ENCODE measurements at places on chromosomes 3 and 15.

DNA sequence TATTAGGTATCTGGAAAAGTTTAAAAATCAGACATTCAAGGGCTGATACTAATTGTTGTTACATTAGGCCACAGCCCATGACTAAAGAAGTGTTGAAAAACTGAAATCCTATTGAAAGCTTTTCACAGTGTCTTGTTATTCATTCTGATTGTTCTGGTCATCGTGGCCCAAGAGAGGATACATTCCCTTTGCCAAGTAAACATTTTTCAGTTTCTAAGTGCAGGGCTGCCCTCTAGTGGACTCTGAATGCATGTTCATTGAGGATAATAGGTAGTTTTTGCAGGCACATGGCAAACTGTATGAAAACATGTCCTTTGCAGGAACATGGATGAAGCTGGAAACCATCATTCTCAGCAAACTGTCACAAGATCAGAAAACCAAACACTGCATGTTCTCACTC lies 181.1 kb downstream of the MYRIP start:
- peak; percentile 12 for DNase-seq

DNA sequence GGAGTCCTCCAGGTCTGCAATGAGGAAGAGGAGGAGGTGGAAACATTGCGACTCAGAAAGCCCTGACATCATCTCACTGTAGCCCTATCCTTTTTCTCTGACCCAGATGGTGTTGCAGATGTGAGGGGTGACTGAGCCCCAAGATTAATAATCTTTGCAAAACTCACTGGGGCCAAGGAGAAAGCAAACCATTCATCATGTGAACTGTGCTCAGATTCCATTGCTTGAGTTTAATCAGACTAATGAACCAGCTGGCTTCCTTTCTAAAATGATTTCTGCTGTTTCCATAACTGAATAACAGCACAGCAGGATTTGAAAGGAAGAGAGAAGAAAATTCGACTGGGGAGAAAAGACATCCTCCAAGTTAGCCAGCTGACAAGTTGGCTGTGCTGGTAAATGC lies 13.4 kb upstream of the DGKG start:
- no peak for DNase-seq

- no peak for DNase-seq
These were observed 121.0 kb downstream of the SSR3 start for GRCh38 chr3:156433910-156434309.

DNA sequence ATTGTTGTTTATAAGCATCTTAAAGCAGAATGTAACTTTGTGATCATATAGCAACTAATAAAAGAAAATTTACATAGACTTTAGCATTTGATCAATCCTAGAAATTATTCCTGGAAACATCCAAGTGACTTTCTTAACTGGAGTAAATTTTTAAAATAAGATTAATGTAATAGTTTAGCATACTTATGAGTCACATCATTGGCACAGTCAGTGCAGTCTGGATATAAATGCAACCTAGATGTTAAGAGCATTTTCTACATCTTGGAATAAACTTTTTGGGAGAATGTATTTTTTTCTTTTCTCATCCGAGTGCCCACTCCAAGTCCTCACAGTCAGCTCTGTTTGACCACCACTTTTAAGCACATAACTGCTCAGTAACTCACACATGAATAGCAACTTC lies 324.6 kb upstream of the PLSCR5 start:
- no peak for DNase-seq

GRCh38 chr15:78097667-78098066 lies 5.3 kb downstream of the SH2D7 start:
- DNase-seq = no peak

GRCh38 chr3:3992312-3992874 lies 193.2 kb downstream of the LRRN1 start:
- no peak for DNase-seq

GRCh38 chr15:49163678-49164077 lies 6.4 kb upstream of the GALK2 start:
- DNase-seq = no peak

DNA sequence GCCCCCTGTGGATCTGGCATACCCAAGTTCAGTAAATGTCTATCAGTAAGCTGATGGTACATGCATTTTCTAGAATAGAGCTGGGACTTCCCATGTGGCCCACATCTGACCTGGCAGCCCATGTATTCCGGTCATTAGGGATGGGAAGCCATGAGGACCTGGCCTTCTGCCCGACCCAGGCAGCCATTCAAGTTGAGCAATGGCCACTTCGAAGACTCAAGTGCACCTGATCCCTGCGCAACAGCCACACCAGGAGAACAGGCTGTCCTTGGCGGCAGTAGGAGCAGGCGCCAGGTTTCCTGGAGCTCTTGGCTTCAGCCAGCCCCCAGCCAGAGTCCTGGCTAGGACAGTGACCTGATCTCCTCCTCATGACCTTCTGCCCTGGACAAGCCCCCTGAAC lies 14.6 kb downstream of the HEMK1 start:
- DNase-seq = no peak

- DNase-seq = no peak
These were observed 128.6 kb downstream of the SLCO3A1 start for GRCh38 chr15:91981821-91982800.

DNA sequence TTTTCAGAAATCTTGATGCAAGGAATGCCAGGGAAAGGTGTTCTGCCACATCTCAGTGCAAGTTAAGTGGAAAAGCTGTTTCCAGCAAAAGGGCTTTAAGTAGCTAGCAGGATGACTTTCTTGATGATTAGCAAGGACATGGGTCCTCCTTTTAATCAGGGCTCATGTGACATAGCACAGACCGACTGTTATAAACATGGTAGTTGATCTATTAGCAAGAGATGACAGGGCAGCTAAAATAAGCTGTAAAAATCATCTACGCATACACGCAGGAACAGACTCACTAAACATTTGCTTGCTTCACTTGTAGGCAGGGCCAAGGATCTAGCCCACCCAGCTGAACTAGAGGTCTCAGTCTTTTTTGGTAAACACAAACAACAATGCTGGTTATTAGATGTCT lies 69.0 kb downstream of the GOLIM4 start:
- DNase-seq = no peak

GRCh38 chr3:55617385-55617784 lies 130.3 kb upstream of the WNT5A start:
- DNase-seq = no peak

GRCh38 chr15:47964229-47964628 lies 156.6 kb upstream of the SLC24A5 start:
- DNase-seq = no peak

DNA sequence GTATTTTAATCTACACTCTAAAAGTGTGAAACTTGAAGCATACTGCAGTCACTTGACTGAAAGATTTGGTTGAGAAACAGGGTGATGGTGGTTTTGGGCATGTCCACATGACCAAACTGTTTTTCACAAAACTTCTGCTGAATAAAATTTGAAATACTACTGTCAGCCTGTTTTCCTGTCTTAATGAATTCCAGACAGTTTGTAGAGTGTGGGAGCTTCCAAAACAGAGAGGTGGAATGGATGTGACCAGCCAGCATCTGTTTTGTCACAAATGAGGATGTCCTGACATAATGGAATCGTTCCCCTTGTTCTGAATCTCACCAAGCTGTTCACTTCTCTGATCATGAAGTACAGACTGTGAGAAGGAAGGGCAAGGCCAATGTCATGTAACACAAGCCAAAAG lies 11.8 kb downstream of the MITF start:
- DNase-seq = no peak

GRCh38 chr15:31268108-31268501 lies 58.5 kb upstream of the KLF13 start:
- no peak for DNase-seq

GRCh38 chr3:181839039-181839915 lies 127.6 kb downstream of the SOX2 start:
- DNase-seq = no peak

DNA sequence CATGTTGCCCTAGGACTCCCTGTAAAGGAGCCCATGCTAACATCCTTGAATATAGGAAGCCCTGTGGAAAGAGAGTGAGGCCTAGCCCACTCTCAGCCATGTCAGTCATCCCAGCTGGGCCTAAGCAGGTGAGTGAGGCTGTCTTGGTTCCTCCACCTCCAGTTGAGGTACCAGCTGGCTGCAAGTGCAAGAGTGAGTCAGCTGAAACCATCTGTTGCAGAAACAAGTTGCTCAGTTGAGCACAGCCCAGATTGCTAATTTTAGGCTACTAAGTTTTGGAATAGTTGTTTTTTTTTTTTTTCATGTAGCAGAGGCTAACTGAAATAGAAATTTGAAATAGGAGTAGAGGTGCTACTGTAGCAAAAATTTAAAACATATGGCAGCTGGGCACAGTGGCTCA lies 43.7 kb upstream of the ADPGK start:
- DNase-seq = no peak

GRCh38 chr15:85494048-85494777 lies 113.8 kb downstream of the AKAP13 start:
- DNase-seq = no peak

- no peak for DNase-seq
These were observed 17.5 kb upstream of the BCHE start for GRCh38 chr3:165854696-165855095.

- no peak for DNase-seq
These were observed 97.8 kb downstream of the BBX start for GRCh38 chr3:107620534-107620933.

GRCh38 chr15:47427463-47427862 lies 289.8 kb upstream of the SEMA6D start:
- DNase-seq = no peak

DNA sequence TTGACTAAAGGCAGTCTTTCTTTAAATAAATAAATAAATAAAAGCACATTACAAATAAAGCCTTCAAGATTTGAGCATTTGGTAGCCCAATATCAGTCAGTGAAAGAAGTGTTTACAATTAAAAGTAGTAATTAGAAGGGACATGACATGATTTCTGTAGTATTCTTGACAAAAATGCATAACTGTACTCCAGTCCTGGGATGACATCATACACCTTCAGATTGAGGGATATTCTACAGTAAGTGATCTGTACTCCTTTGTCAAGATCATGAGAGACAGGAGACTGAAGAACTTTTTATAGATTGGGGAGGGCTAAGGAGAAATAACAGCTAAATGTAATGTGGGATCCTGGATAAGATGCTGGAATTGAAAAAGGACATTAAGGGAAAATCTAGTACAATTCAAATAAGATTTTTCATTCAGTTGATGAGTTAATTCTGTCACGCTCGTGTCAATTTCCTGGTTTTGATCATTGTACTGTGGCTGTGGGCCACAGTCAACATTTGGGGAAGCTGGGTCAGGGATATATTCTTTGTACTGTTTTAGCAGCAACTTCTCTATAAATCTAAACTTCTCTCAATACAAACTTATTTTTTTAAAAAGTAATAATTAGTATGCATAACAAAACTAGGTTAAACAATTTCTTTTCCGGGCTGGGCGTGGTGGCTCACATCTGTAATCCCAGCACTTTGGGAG lies 314.8 kb downstream of the PTPRG start:
- no peak for DNase-seq

GRCh38 chr3:3765661-3766060 lies 33.6 kb upstream of the LRRN1 start:
- no peak for DNase-seq

GRCh38 chr3:143151004-143151731 lies 31.6 kb downstream of the CHST2 start:
- DNase-seq = no peak

- no peak for DNase-seq
These were observed 15.3 kb upstream of the XXYLT1 start for GRCh38 chr3:195286115-195286872.

GRCh38 chr3:39038165-39038564 lies 13.6 kb downstream of the SCN11A start:
- DNase-seq = no peak

DNA sequence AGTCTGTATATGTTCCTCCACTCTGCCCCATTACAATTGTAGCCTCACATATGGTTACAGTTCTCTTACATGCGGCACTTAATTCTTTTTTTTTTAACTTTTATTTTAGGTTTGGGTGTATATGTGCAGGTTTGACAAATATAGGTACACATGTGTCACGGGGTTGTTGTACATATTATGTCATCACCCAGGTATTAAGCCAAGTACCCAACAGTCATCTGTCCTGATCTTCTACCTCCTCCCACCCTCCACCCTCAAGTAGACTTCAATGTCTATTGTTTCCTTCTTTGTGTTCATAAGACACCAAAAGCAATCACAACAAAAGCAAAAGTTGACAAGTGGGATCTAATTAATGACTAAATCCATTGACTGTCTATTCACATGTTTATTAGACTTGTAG lies 144.6 kb upstream of the TP63 start:
- no peak for DNase-seq

- DNase-seq = no peak
These were observed 55.1 kb upstream of the POLR2M start for GRCh38 chr15:57651445-57651844.

DNA sequence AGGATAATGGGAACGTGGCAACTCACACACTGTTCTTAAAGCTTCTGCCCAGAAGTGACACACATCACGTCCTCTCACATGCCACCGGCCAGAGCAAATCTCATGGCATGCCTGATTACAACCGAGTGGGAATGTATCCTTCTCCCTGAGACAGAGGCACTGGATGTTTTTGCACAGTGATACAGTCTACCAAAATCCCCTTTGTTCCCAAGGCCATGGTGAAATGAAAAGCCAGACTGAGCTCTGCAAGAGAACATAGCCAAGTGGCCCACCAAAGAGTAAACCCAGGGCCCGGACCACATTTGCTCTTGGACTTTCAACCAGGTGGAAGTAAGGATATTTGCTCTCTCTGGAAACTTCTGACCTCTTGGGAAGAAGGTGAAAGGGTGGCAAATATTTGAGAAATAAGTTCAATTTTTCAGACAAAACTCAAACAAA lies 186.2 kb upstream of the STT3B start:
- DNase-seq = no peak

DNA sequence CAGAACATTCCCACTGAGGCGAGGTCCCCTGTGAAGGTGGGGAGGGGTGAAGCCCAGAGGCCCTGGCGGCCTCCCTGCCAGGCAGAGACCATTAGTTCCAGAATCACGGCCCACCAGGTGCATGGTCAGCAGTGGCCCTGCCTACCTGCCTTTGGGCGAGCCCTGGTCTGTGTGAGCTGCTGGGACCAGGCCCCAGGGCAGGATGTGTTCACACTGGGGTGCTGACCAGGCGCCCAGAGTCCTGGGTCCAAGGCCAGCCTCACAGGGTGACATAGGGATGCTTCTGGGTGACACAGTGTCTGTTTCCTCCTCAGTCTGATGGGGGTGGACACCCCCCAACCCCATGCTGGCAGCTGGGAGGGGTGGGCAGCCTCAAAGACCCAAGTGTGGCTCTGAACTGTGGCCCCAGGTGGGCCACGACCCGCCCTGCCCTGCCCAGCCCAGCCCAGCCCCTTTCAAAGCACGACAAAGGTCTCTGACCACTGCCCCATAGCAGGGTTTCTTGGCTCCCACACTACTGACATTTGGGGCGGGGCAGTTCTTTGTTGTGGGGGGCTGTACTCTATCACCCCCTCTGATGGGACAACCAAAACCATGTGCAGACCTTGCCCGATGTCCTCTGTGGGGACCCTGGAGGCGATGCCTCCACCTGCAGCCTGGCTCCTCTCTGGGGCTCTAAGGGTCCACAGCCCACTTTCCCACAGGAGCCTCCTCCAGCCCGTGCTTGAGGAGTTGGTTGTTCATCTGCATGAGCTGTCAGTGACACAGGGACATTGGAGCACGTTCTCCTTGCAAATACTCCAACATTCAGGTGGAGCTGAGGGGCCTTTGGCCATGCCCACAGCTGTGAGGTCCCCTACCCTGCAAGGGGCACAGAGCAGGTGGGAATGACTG lies 44.8 kb upstream of the SLC41A3 start:
- DNase-seq = no peak

- no peak for DNase-seq
These were observed 16.2 kb upstream of the BAHD1 start for GRCh38 chr15:40424483-40425115.

GRCh38 chr3:124291008-124291407 lies 299.1 kb upstream of the ROPN1 start:
- DNase-seq = no peak

All from CD4-positive, alpha-beta T cell treated with Interleukin-17A for 1 hour (primary cell).